Amniotic stem cell (primary cell): ENCODE measurements at places on chromosomes 2 and 18.

- DNase-seq: no peak
These were observed 57.7 kb upstream of the LRPPRC start for GRCh38 chr2:44053456-44053855.

- DNase-seq: no peak
These were observed 64.0 kb upstream of the CABLES1 start for GRCh38 chr18:23071285-23071684.

DNA sequence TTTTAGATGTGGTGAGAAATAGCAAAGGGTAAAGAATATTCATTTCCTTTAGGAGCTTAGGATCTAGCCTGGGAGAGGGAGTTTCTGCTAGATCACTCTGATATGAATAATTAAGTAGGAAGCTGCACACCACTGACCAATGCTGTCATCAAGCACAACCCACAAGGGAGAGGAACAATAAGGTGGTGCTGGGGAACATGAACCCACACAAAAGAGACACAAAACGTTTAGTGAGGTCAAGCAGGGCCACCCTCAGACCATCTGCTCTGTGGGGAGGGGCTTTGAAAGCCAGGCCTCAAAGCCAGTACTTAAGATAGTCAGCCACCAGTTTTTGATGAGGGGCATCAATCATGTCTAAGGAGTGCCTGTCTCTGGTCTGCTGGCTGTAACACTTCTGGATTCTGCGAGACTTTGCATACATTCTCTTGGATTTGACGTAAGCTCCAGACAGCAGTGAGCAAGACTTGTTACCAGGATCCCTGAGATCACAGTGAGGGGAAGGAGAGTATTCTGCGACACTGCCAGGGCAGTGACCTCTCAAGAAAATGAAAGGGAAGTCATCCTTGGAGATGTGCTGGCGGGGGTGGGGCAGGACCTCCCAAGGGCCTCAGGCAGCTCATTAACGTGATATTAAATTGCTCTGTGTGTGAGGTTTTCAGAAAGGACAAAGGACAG is 127.0 kb downstream of the CCBE1 start:
- no peak for DNase-seq

- DNase-seq: no peak
These were observed 39.4 kb downstream of the AGAP1 start for GRCh38 chr2:235533198-235533597.

DNA sequence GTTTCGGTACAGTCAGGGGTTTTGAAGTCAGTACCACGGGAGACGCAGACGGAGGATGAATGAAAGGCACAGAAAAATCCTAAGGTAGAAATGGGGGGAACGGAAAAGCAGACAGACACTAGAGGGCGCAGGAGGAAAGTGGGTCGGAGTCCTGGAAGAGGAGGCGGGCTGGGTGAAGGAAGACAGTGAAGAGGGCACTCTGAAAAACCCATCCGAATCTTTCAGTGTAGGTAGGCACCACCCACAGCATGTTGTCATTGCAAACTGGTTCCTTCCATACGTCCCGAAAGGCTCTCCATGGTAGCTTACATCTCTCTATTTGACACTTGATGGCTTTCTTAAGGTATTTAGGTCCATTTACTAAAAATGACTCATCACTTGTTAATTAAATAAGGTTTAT is 18.5 kb upstream of the ZNF236 start:
- DNase-seq: no peak

- no peak for DNase-seq
These were observed 35.0 kb downstream of the STAT4 start for GRCh38 chr2:191115804-191116203.

- no peak for DNase-seq
These were observed 364.9 kb upstream of the TMEFF2 start for GRCh38 chr2:192559587-192559986.

DNA sequence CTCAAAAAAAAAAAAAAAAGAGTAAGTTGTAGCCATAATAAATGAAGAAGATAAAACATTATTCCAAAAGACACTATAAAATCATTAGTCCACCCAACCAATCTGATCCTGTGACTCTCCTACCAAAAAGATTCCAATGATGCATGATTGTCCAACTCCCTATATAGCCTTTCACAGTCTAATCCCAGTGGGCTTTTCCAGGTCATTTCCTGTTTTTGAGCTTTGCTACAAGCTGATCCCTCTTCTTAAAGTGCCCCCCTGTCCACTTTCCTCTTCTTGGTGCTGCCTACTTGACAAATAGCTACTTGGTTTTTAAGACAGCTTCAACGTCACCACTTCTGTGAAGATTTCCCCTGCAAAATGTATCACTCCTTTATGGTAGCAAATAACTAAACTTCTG is 88.4 kb downstream of the SEMA4F start:
- no peak for DNase-seq

GRCh38 chr2:69827796-69828540 is 1.5 kb upstream of the GMCL1 start:
- no peak for DNase-seq

GRCh38 chr2:136376211-136376610 is 258.3 kb upstream of the CXCR4 start:
- no peak for DNase-seq

GRCh38 chr2:180955101-180955500 is 25.3 kb upstream of the UBE2E3 start:
- DNase-seq: no peak

- no peak for DNase-seq
These were observed 79.6 kb downstream of the SKA1 start for GRCh38 chr18:50454387-50454988.

DNA sequence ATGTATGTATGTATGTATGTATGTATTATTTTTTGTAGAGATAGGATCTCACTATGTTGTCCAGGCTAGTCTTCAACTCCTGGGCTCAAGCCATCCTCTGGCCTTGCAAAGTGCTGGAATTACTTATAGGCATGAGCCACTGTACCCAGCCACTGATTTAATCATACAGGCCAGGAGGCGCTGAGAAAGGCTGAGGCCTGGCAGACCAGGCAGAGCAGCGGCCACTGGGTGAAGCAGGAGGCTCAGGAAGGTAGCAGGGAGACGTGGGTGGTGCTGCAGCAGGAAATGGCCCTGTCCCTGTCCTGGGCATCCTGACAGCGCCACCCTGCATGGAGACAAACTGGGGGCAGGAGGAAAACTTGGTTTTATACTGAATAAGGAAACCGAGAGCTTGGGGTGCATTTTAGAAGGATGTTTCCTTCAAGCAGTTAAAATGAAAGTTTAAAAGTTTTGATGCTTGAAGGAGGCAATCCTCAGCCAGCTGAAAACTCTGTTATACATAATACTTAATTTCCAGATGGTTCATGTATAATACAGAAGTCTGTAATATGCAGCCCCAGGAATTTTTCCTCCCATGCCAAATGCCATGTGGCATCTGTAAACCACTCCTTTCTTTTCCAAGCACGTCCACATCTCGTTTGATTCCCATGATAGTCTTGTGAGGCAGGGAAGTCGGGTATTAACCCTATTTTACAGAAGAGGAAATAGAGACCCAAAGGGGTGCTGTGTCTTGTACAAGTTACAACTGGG is 182.4 kb downstream of the CELF4 start:
- no peak for DNase-seq

GRCh38 chr18:77300579-77300978 is 50.9 kb downstream of the GALR1 start:
- DNase-seq: no peak

- no peak for DNase-seq
These were observed 18.0 kb downstream of the COLEC11 start for GRCh38 chr2:3612639-3613523.

GRCh38 chr2:239662413-239663120 is 261.7 kb upstream of the HDAC4 start:
- no peak for DNase-seq

DNA sequence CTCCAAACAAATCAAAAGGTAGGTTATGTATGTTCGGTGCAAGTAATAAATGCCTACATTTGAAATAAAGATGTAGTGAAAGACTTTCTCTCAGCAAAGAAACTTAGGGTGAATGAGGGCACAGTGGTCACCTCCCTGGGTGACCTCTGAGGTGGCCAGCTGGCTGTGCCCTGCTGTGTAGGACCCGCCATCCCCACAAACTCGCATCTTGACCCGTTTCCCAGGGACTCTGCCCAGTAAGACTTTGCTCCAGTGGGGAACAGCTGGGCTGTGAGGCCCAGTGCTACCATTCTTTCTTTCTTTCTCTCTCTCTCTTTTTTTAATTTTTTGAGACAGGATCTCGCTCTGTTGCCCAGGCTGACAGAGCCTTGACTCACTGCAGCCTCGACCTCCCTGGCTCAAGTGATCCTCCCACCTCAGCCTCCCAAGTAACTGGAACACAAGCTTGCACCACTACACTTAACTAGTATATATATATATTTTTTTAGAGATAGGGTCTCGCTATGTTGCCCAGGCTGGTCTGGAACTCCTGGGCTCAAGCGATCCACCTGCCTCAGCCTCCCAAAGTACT is 8.2 kb upstream of the GAREM2 start:
- no peak for DNase-seq

- peak; percentile 68 for DNase-seq
These were observed 211.8 kb downstream of the SLC8A1 start for GRCh38 chr2:40240070-40240469.

DNA sequence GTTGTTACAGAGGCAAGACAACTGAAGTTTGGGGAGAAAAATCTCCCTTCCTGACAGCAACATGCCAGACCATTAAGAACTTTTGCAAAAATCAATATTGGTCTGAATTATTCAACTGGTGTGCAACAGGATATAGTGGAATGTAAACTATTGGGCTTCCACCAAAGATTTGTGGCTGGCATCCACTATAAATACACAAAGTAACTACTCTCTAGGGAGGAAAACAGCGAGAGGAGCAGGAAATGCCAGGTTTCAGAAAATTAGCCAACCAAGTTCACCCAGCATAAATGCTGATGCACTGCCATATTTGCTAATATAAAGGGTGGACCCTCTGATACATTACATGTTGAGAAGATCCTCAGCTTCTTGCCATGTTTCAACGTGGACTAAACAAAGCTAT is 267.6 kb upstream of the LYPD1 start:
- no peak for DNase-seq

DNA sequence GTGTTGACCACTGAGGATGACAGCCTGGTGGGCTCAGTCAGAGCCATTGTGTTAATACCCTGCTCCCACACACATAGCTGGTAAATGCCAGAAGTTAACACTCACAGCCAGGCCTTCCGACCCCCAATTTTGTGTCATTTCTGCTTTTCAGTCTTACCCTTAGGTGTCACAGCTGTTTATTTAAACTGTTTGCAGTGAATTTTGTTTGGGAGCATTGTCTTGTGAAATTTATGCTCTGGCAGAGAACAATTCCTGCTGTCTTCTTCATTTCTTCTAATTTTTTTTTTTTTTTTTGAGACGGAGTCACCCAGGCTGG is 8.2 kb downstream of the LPIN1 start:
- DNase-seq: no peak

DNA sequence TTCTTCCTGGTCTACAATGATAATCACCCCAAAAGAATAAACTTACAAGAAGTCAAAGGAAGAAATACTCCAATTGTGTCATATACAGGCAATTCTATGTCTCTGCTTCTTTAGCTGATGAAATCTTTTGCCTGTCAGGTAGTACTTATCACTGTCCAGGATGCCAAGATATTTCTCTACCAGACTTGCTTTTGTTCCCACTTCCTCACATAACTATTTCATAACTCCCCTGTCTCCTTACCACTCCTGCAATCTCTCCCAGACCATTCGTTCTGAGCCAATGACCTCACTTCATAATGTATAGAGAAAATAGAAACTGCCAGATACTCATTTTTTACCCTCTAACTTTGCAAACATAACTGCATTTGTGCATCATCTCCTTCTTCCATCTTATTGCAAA is 39.1 kb downstream of the HNMT start:
- no peak for DNase-seq

DNA sequence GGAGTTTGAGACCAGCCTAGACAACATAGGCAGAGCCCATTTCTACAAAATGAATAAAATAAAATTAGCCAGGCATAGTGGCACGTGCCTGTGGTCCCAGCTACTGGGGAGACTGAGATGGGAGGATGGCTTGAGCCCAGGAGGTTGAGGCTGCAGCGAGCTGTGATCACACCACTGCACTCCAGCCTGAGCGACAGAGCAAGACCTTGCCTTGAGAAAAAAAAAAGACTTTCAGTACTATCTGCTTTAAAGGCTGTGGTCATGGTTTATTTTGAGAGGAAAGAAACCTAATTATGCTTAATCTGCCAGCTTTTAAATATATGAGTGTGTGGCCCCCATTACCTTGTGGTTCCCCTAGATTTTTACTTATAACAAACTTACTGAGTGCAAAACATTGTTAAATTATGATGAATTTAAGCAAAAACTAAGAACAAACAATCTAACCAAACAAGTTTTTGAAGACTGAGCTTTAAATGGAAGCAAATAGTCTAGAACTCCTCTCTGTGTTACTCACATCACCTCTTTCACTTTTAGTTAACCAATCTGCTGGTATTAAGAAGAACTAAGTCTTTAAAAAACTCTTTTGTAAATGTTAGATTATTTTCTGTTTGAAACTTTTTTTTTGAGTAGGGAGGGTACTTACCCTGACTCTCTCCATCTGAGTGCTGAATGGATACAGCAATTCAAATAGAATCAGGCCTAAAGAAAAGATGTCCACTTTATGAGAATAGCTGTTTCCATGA is 65.4 kb downstream of the EIF2AK3 start:
- no peak for DNase-seq

- DNase-seq: no peak
These were observed 169.5 kb downstream of the CAMKMT start for GRCh38 chr2:44531289-44531688.

DNA sequence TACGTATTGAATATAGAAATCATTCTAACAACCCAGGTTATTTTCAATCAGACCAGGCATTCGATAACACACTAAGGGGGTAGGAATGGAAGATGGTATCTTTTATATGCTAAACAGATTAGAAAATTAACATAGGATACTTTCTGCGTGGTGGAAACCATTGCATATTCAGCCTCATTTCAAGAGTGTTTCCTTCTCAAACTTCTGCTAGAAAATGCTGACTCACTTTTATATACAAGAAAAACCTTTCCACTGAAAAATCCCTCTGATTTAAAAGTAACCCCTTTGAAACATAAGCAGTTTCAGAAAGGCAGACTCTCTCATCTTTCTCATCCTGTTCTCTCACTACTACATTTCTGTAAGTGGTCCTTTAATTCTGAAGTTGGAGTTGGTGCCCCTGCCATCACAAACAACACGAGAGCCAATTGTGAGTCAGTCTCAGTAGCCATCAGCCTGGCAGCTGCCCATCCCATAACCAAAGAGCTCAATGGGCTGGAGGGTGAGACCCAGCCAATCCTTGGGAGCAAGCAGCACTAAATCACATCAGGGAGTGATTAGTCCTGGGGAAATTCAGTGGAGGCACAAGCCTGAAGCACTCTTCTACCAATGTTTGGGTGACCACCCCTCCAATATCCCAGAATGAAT is 343.1 kb downstream of the CELF4 start:
- no peak for DNase-seq
